ENCODE measurements at places on chromosomes 5 and 9.
A peak's percentile ranks its signal among the peaks of the same experiment; 100 is the strongest.

DNA sequence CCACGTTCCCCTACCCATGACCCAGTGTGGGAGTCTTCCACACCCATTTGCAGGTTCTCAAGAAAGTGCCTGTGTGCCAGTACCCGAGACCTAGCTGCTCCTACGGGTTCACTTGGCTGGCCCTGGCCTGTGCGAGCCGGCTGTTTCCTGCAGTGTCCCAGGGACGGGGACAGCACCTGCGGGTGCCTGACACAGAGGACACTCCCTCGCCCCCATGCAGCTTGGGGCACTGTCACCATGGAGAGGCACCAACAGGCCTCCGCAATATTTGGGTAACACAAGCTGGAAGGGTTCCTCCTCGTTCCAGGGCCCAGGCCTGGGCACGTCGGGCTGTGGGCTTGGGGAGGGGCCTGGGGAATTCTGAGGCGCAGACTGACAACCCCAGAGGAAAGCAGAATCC is 41.4 kb downstream of the DUSP1 start:
- no peak for DNase-seq

- no peak for DNase-seq
These were observed 732 bp downstream of the SNAPC3 start for GRCh38 chr9:15423231-15423985.

GRCh38 chr5:40235471-40236400 is 444.0 kb upstream of the PTGER4 start:
- DNase-seq: no peak

DNA sequence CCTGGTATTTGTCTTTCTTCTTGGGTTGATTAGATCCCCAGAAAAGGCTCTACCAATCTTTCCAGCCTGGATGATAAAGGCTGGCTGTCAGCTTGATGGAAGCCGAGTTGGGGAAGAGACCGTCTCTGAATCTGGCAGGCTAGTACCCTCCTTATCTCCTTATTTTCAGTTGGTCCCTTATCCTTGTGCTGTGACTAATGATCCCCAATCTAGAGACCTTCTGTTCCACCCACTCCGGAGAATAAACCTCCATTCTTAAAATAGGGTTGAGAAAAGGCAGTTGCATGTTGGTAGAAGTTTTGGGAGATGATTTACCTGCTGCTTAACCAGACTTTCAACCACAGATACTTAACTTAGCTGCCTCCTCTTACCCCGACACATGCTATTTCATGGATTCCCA is 52.3 kb downstream of the PRKACG start:
- DNase-seq: no peak

- DNase-seq: no peak
These were observed 569.2 kb upstream of the PTPRD start for GRCh38 chr9:11182001-11182400.

GRCh38 chr5:171080186-171080938 is 218.5 kb downstream of the RANBP17 start:
- DNase-seq: no peak

- no peak for DNase-seq
These were observed 310.9 kb downstream of the EFNA5 start for GRCh38 chr5:107359916-107360234.

GRCh38 chr5:151745071-151745705 is 13.2 kb downstream of the ATOX1 start:
- DNase-seq: no peak

GRCh38 chr5:41869151-41869723 is 988 bp downstream of the OXCT1 start:
- DNase-seq: no peak

DNA sequence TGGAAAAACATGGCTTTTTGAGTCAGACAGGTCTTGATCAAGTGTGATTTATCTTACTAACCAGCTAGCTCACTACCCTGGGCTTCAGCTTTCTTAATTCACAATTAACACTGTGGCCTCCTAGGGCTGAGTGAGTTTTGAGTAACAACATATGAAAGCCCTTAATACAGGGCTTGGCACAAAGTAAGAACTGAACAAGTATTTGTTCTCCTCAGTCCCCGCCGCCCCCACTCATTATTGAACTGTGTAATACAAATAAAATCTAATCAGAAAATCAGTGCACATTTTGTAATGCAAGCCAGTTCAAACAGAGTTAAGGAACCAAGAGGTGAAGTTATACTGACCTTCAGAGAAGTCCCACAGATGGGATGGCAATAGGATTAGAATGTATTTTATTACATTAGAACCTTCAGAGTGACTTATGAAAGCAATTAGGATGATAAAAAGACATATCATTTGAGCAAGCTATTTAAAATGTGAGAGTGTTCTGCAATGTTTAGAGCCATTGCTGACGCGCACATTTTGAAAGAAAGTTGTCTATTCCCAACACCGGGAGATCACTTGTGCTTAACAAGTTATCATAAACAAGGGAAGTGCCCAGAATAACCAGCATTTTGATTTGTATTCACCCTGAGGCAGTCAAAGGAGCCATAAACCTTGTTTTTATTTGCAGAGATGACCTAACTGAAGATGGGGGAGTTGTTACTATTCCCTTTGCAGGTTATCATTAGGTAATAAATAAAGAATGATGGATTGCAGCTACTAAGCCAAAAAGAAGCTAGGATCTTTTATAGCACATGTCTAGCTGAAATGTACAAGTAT is 19.4 kb downstream of the ADAMTS16 start:
- DNase-seq: no peak

GRCh38 chr5:20360263-20360662 is 372.3 kb upstream of the CDH18 start:
- peak; percentile 27 for DNase-seq

DNA sequence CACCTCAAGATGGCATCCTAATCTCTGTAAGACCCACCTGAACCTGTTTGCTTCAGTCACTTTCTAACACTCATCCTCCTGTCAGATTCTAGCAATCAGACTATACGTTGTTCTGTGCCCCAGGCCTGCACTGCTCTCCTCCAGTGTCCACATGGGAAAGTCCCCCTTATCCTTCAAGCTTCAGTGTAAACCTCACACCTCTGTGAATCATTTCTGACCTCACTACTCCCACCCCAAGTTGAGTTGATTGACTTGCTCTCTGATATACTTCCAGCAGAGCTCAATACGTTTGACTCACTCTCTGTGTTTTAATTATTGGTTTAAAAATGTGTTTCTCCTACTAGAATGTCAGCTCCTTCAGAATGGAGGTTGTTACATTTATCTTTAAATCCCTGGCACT is 240.2 kb downstream of the FBXL17 start:
- DNase-seq: no peak

DNA sequence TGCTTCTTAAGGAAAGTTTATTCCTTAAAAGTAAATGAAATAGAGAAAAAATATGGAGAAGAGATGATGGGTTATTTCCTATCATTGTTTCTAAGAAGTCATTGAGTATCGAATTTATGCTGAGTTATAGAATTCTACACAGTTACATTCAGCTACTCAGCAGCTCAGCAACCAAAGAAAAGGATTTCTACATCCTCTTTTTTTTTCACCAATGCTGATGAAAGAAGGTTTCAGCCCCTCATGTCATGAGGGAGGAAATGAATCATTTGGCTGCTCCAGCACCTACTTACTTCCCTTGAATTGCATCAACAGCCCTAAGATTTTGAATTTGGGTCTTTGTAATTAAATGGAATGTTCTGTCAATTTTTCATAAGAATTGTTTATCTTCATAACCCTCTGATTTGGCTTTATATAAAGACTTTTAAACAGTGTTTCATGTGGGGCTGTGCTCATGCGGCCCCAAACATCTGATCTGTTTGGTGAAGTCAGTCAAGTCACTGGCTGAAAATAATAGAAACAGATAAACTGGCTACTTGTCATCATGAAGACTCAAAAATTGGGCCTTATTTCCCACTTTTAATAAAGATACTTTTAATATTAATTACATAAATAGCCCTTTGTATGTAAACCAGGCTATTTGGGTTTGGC is 18.5 kb upstream of the SNX2 start:
- DNase-seq: no peak

GRCh38 chr5:32512926-32513325 is 68.4 kb upstream of the ZFR start:
- DNase-seq: no peak

DNA sequence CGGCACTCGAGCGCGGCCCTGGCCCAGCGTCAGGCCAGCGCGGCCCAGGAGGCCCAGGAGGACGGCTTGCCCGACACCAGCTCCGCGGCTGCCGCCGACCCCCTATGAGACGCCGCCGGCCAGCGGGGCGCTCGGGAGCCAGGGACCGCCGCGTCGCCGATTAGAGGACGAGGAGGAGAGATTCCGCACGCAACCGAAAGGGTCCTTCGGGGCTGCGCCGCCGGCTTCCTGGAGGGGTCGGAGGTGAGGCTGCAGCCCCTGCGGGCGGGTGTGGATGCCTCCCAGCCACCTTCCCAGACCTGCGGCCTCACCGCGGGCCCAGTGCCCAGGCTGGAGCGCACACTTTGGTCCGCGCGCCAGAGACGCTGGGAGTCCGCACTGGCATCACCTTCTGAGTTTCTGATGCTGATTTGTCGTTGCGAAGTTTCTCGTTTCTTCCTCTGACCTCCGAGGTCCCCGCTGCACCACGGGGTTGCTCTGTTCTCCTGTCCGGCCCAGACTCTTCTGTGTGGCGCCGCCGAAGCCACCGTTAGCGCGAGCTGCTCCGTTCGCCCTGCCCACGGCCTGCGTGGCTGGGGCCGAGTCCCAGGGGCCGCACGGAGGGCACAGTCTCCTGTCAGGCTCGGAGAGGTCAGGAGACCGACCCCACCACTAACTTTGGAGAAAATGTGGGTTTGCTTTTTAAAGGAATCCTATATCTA is 42.6 kb upstream of the CACNA1B start:
- no peak for DNase-seq

- no peak for DNase-seq
These were observed 14.5 kb upstream of the ADRA1B start for GRCh38 chr5:159901772-159902171.

DNA sequence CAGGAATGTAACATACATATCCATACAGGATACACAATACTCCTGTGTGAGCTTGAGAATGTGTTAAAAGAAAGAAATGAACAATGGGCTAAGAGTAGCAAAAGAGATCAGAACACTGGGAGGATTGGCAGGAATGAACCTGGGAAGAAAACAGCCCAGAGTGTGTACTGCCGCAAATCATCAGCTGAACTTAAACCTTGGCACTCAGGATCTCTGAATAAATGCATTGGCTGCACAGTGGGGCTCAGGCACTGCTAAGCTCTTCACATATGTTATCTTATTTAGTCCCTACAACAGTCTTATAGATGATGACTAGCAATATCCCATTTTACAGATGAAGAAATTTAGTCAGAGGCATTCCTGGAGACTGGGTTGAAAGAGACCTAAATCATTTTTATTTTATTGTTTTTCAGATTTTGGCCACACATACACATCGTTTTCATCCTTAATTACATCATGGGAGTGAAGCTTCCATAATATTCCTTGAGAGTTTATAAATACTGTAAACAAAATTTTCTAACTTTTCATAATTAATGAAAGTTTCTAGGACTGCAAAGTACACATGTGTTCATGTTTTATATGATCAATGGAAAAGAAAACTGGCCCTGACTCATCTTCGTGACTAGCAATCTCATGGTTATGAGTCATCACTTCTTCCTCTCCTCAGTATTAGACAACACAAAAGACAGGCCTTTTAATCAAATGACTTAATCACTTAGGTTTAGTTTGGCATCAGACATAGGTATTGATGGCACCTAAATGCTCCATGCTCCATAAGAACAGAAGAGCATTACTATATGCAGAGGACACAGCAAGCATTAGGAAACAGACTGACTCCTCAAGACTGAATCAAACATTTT is 59.2 kb downstream of the CDH18 start:
- DNase-seq: no peak

GRCh38 chr9:18442629-18443491 is 31.1 kb upstream of the ADAMTSL1 start:
- DNase-seq: peak; percentile 77

- no peak for DNase-seq
These were observed 226.4 kb downstream of the EFNA5 start for GRCh38 chr5:107444300-107444699.

DNA sequence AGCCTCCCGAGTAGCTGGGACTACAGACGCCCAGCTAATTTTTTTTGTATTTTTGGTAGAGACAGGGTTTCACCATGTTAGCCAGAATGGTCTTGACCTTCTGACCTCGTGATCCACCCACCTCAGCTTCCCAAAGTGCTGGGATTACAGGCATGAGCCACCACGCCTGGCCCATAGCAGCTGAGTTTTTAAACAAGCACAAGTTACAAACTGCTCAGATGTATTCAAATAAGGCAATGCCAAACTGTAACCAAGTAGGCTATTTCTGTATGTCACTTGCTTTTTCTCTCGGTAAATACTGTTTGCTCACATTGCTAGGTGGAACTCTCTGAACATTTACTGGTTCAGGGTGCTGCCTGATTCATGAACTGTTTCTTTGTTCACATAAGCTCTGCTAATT is 799.3 kb upstream of the NUDT12 start:
- no peak for DNase-seq

DNA sequence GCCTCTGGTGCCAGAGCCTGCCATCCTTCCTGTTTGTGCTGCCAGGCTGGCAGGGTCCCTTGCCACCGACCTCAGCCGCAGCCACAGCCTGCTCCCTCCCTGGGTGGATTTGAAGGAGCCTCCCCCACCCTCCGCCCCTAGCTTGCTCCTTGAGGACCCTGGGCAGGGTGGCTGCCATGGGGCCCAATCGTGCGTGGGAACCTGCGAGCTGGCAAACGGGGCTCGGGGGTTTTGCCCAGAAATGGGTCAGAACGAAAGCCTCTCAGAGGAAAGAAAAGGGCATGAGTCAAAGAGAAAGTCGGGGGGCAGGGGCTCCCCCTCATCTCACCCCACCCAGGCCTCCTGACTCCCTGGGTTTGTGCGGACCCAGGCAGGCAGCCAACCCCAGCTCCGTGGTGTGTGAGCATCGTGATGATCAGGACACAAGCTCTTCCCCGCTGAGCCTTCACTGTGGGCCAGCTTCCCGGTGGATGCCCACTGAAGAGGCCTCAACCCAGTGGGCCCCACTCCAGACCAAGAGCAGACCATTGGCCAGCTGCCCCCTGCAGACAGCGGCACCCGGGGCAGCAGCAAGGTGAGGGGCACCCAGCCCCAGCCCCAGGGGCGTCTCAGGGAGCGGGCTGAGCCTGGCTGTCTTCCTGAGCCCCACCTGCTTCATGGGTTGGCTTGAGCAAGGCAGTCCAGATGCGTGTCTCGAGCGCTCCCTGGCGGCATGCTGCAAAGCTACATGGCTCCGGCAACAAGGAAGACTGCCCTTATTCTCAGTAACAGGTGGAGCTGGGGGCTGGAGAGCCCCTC is 3.0 kb upstream of the FUT7 start:
- DNase-seq: peak; percentile 88

- no peak for DNase-seq
These were observed 509.8 kb upstream of the TLE4 start for GRCh38 chr9:79061752-79062616.

- DNase-seq: no peak
These were observed 214.5 kb upstream of the CDH9 start for GRCh38 chr5:27252911-27253310.

GRCh38 chr5:158068964-158069363 is 210.0 kb upstream of the CLINT1 start:
- DNase-seq: no peak

- DNase-seq: no peak
These were observed 7.7 kb upstream of the HK3 start for GRCh38 chr5:176906796-176907195.
